ENCODE measurements at places on chromosomes 5 and 9.

GRCh38 chr9:14066831-14067230 is 247.1 kb downstream of the NFIB start:
- DNase-seq, result no peak

DNA sequence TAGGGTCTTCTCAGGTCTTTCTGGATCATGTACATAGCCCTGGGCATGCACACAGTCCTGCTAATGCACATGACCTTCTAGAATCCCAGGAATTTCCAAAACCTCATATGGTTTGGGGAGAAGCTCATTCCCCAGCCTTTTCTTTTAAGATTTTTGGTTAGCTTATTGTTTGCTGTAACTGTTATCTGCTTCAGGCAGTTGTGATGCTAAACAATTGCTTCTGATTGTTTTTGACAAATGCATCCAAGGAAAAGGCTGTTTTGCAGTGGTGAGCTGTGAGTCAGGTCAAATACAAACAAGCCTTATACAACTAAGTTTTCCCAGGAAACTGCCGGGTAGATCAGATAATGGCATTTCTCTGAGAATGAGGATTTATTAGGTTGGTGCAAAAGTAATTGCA is 32.7 kb downstream of the SMC5 start:
- no peak for DNase-seq

GRCh38 chr5:108642170-108642906 is 105.4 kb upstream of the FER start:
- DNase-seq, result peak; percentile 75

DNA sequence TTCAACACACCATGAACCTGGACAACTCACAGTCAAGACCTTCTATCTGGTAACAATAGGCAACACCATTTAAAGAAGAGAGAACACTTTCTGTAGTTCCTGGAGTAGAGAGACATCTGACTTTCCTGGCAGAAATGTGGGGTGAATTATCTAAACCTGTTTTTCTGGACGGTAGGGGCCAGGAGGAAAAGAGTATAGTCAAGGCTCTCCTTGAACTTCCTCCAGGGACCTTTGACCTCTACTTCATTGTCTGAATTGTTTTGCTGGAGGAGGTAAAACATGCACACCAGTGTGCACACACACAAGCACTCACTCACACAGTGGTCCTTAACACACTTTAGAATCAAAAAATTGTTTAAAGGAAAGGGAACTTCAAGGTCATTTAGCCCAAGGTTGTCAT is 13.2 kb downstream of the S100Z start:
- DNase-seq, result no peak

GRCh38 chr9:130844044-130844451 is 9.0 kb downstream of the ABL1 start:
- no peak for DNase-seq
